ENCODE measurements at places on chromosomes 16 and 17. TPM values are rescaled to one million over a fixed set of nuclear protein-coding genes. Genes with fewer than 3 reads are reported as not detected.

Gene FBXL19
- 18.7 TPM for total RNA-seq

Gene STARD3
- total RNA-seq = 42.9 TPM

Gene IL4R
- total RNA-seq = 25.6 TPM

Gene MYOCD
- not detected for total RNA-seq

Gene MFSD6L
- total RNA-seq = not detected

Gene CHST4
- 0.55 TPM for total RNA-seq

Gene BCL6B
- total RNA-seq = not detected

Gene FNDC8
- not detected for total RNA-seq

Gene CD79B
- total RNA-seq = 0.10 TPM

Gene KRTAP4-6
- total RNA-seq = not detected

Gene TP53TG3C
- not detected for total RNA-seq

Gene WNT3
- 6.0 TPM for total RNA-seq

Gene ADAD2
- total RNA-seq = not detected

Gene MRPS23
- 83.7 TPM for total RNA-seq

Gene ADAMTS18
- not detected for total RNA-seq

Gene NPIPA5
- not detected for total RNA-seq

Gene KCNH4
- total RNA-seq = not detected

Gene CYBA
- total RNA-seq = not detected

Gene MEIOB
- total RNA-seq = 0.38 TPM

Gene SLC5A11
- 0.05 TPM for total RNA-seq

Gene FOXL1
- total RNA-seq = 7.6 TPM

Gene TP53TG3
- total RNA-seq = not detected

Measured in A172 (cell line).